ENCODE measurements at places on chromosomes 5 and 9. TPM values are rescaled to one million over a fixed set of nuclear protein-coding genes. Genes with fewer than 3 reads are reported as not detected.

CKMT2 gene
- total RNA-seq, result 0.88 TPM

ENTPD2 gene
- 4.0 TPM for total RNA-seq

AGXT2 gene
- total RNA-seq, result not detected

INSYN2B gene
- total RNA-seq, result not detected

ZNF169 gene
- 8.6 TPM for total RNA-seq

VDAC1 gene
- total RNA-seq, result 208 TPM

SLC1A3 gene
- 1.7 TPM for total RNA-seq

CCNI2 gene
- 0.42 TPM for total RNA-seq

SPTAN1 gene
- total RNA-seq, result 329 TPM

F2RL2 gene
- 0.84 TPM for total RNA-seq

PNPLA7 gene
- total RNA-seq, result 2.0 TPM

PLPP6 gene
- total RNA-seq, result 12.9 TPM

DDX46 gene
- 86.5 TPM for total RNA-seq

PSAT1 gene
- total RNA-seq, result 75.7 TPM

- no peak overlapping the region for H3K27ac ChIP-seq
- DNase-seq, result no peak
- no peaks in the 10 kb centered on the region for H3K4me1 ChIP-seq
- H3K36me3 ChIP-seq, result peaks cover 92% of the 10 kb centered on the region
- no peaks in the 10 kb centered on the region for H3K27me3 ChIP-seq
Observed at GRCh38 chr5:38317868-38318267, 59.5 kb downstream of the EGFLAM start.

- H3K4me3 ChIP-seq, result no peak overlapping the region
- H3K36me3 ChIP-seq, result peaks cover 14% of the 10 kb centered on the region
- no peaks in the 10 kb centered on the region for H3K4me1 ChIP-seq
- no peak for DNase-seq
- no peak overlapping the region for H3K27ac ChIP-seq
Observed at GRCh38 chr5:62533597-62533996, 45.0 kb upstream of the LRRC70 start.

GRCh38 chr9:134666208-134666607 lies 24.6 kb downstream of the COL5A1 start:
- H3K27ac ChIP-seq, result no peak overlapping the region
- DNase-seq, result no peak
- H3K36me3 ChIP-seq, result no peaks in the 10 kb centered on the region
- no peaks in the 10 kb centered on the region for H3K4me1 ChIP-seq
- no peak overlapping the region for H3K4me3 ChIP-seq

GRCh38 chr9:98465799-98466198 lies 210.3 kb upstream of the TBC1D2 start:
- no peak overlapping the region for H3K4me3 ChIP-seq
- no peaks in the 10 kb centered on the region for H3K4me1 ChIP-seq
- no peak overlapping the region for H3K27ac ChIP-seq
- H3K27me3 ChIP-seq, result no peaks in the 10 kb centered on the region
- H3K36me3 ChIP-seq, result no peaks in the 10 kb centered on the region

DNA sequence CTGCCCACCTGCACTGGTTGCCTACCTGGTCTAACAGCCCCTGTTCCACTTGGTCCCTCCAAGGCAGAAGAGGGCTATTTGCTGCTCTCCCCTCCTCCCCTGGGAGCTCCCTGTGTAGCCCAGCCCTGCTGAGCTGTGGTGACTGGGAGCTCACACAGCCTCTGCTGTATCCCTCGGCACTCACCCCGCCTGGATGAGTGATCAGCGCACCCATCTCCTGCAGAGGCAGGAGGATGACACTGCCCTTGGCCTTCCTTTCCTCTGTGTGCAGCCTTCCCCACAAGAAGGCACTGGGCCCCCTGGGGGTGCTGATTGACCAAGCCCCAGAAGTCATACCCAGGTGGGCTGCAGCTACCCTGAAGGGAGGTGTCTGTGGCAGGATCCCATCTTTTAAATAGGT lies 134.2 kb downstream of the ADAMTS2 start:
- H3K27me3 ChIP-seq, result no peaks in the 10 kb centered on the region
- H3K4me1 ChIP-seq, result no peaks in the 10 kb centered on the region
- no peak for DNase-seq

DNA sequence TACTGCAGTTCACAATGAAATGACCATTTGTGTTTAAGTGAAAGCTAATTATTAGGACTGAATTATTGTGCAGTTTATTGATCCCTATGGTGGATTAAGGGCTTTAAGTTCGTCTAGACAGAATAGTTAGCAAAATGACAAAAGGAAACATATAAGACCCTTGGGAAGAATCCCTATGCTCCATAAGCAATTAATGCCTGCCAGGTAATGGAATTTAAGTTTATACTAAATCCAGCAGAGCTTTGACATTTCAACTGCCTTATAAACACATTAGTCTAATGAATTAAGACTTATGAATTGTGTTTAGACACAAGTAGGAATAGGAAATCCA lies 640.0 kb upstream of the ARRDC3 start:
- H3K27ac ChIP-seq, result no peak overlapping the region
- no peak overlapping the region for H3K4me3 ChIP-seq
- H3K36me3 ChIP-seq, result no peaks in the 10 kb centered on the region

GRCh38 chr5:136032564-136032963 lies 3.8 kb downstream of the TGFBI start:
- H3K27me3 ChIP-seq, result peaks cover 37% of the 10 kb centered on the region
- no peak overlapping the region for H3K4me3 ChIP-seq
- H3K27ac ChIP-seq, result no peak overlapping the region
- peak; percentile 41 for DNase-seq
- H3K36me3 ChIP-seq, result no peaks in the 10 kb centered on the region

- H3K4me3 ChIP-seq, result no peak overlapping the region
- H3K27me3 ChIP-seq, result no peaks in the 10 kb centered on the region
- H3K36me3 ChIP-seq, result no peaks in the 10 kb centered on the region
Observed at GRCh38 chr9:82940376-82940775, 122.6 kb downstream of the RASEF start.

DNA sequence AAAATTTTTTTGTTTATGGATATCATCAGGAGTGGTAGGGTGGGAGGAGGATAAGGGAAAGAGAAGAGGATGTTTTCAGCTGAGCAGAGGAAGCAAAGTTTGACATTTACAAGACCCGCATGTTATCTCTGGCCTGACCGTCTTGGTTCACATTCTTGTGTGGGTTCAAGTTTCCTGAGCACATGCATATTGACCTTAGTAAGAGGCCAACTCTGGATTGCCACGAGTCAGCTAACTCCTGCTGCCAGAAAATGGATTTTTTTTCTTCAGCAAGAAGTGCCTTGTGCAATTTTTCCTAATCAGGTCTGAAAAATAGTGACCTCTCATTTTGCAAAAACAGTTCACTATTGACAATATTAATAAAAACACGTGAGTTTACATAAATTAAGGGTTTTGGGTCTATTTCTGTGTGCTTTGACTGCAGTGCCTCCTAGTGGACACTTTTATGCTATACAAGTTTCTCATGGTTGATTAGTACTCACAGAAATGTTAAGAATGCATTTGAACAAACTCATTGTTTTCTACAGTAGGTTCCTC lies 27.1 kb upstream of the BASP1 start:
- H3K27me3 ChIP-seq, result no peaks in the 10 kb centered on the region
- DNase-seq, result no peak
- no peak overlapping the region for H3K4me3 ChIP-seq
- H3K4me1 ChIP-seq, result peaks cover 4% of the 10 kb centered on the region
- no peak overlapping the region for H3K27ac ChIP-seq

DNA sequence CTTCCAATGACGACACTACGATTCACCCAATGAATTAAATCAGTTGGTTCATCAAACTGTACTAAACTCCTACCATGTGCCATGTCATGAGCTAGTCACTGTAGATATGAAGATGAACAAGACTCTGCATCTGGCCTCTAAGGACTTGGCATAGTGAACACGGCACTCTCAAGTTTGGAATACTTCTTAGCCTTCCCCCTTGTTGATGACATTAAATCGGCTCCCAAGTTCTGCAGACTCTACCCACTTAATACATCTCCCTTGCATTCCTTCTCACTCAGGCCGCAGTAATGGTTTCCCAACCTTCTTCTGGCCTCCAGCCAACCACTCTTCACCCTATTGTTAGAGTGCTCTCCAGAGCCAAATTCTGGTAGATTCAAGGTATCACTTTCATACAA lies 184.7 kb downstream of the MAPKAP1 start:
- peaks cover 12% of the 10 kb centered on the region for H3K4me1 ChIP-seq
- peaks cover 11% of the 10 kb centered on the region for H3K36me3 ChIP-seq
- no peak overlapping the region for H3K27ac ChIP-seq
- no peak for DNase-seq
- H3K4me3 ChIP-seq, result no peak overlapping the region
- H3K27me3 ChIP-seq, result no peaks in the 10 kb centered on the region

- no peaks in the 10 kb centered on the region for H3K4me1 ChIP-seq
- no peak overlapping the region for H3K27ac ChIP-seq
- DNase-seq, result no peak
- H3K4me3 ChIP-seq, result no peak overlapping the region
- no peaks in the 10 kb centered on the region for H3K36me3 ChIP-seq
- H3K27me3 ChIP-seq, result peaks cover 9% of the 10 kb centered on the region
Observed at GRCh38 chr9:113822315-113822714, 53.8 kb upstream of the ZNF618 start.

DNA sequence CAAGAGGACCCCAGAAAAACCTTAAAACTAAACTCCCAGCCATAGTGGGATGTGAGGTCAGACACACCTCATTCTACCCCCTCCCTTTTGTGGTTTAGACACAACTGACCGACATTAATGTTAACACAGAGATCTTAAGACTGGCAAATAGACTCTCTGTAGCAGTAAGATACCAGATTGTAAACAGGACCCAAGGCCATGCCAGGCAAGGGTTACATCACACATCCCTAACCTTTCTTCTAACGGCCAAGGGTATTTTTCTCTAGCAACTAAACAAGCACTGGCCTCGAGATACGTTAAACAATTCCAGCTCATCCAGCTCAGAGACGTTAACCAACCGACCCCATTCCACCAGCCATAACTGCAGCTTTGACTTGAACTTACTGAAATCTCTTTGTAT lies 38.8 kb downstream of the NSUN2 start:
- no peak overlapping the region for H3K4me3 ChIP-seq
- H3K27ac ChIP-seq, result no peak overlapping the region
- H3K36me3 ChIP-seq, result peaks cover 26% of the 10 kb centered on the region

DNA sequence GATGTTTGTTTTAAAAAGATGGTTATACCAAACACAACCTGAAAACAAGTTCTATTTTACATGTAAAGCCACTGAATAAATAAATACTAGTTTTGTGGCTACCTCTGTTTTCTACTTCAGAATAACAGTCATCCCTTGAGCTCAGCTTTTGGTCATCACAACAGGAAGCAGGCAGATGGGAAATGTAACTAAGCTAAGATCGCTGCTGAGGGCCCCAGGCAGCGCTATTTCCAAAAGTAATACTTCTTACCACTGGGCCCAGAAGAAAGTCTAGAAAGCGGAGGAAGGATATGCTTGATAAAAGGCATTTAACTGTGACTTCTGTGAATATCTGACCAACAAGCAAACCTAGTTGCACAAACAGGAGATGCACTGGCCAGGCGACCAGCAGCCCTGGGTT lies 61.4 kb downstream of the SERINC5 start:
- H3K4me1 ChIP-seq, result peaks cover 12% of the 10 kb centered on the region
- no peak overlapping the region for H3K4me3 ChIP-seq
- H3K27ac ChIP-seq, result no peak overlapping the region
- H3K36me3 ChIP-seq, result peaks cover 44% of the 10 kb centered on the region

GRCh38 chr9:138077898-138078540 lies 200.4 kb downstream of the CACNA1B start:
- H3K27ac ChIP-seq, result no peak overlapping the region
- H3K27me3 ChIP-seq, result no peaks in the 10 kb centered on the region
- DNase-seq, result peak; percentile 18
- H3K4me3 ChIP-seq, result no peak overlapping the region
- H3K4me1 ChIP-seq, result no peaks in the 10 kb centered on the region

GRCh38 chr9:23850242-23850689 lies 24.2 kb upstream of the ELAVL2 start:
- peaks cover 54% of the 10 kb centered on the region for H3K27me3 ChIP-seq
- H3K4me3 ChIP-seq, result peak overlapping the region; percentile 81
- DNase-seq, result peak; percentile 81
- H3K4me1 ChIP-seq, result no peaks in the 10 kb centered on the region
- H3K36me3 ChIP-seq, result no peaks in the 10 kb centered on the region

DNA sequence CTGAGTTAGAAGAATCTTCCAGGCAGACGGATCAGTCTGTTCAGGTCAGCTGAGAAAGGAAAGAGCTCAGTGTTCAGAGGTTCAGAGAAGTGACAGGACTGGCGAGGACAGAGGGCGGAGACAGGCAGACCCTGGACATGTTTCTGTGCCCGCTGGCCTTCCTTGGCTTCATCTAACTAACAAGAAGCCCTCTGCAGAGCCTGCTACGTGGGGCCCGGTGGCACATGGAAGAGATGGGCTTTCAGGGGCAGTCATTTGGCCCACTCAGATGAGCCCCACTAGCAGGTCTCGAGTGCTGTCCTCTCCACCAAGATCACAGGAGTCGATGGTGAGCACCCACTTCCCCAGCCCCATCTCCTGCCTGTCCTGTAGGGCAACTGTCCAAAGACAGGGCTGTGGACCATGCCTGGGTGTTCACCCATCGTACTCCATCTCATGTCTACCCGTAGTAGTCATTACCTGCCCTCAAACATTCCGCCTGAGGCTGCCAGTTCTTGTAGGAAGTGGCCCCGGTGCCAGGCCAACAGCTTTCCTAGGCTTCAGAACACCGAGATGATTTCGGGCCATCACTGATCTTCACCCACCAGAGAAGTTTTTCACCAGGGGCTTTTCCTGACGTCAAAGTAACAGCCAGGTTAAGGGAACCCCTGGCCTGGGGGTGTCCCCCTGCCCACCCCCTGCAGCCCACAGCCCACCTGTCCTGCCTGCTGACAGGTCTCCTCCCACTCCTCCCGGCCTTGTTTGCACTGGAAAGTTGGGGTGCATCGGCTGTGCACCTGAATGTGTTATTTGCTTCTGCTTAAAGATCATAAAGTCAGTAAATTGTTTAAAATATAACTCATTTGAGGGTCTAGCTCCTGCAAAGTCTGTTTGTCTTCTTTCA lies 14.0 kb downstream of the IRX2 start:
- no peaks in the 10 kb centered on the region for H3K4me1 ChIP-seq
- peaks cover 82% of the 10 kb centered on the region for H3K27me3 ChIP-seq
- H3K27ac ChIP-seq, result no peak overlapping the region
- DNase-seq, result peak; percentile 35
- H3K4me3 ChIP-seq, result no peak overlapping the region
- H3K36me3 ChIP-seq, result no peaks in the 10 kb centered on the region

- H3K27me3 ChIP-seq, result peaks cover 31% of the 10 kb centered on the region
- H3K36me3 ChIP-seq, result no peaks in the 10 kb centered on the region
- peaks cover 3% of the 10 kb centered on the region for H3K4me1 ChIP-seq
- no peak for DNase-seq
- H3K4me3 ChIP-seq, result no peak overlapping the region
- H3K27ac ChIP-seq, result no peak overlapping the region
Observed at GRCh38 chr5:132296412-132297016, 2.3 kb downstream of the SLC22A4 start.

Measured in endodermal cell (in vitro differentiated cells).